ENCODE measurements at places on chromosomes 6 and 20. TPM values are rescaled to one million over a fixed set of nuclear protein-coding genes. Genes with fewer than 3 reads are reported as not detected.

Gene TSPO2
- not detected for total RNA-seq

Gene RIPPLY2
- not detected for total RNA-seq

Gene TOX2
- 5.0 TPM for total RNA-seq

Gene TFB1M
- 9.0 TPM for total RNA-seq

Gene PI16
- total RNA-seq = not detected

Gene SLC52A3
- not detected for total RNA-seq

Gene HRH3
- total RNA-seq = not detected

Gene MAK
- not detected for total RNA-seq

Gene ABHD16B
- total RNA-seq = not detected

Gene LRRC1
- 1.3 TPM for total RNA-seq

Gene LRRN4
- total RNA-seq = not detected

Gene WFDC11
- total RNA-seq = not detected

Gene ADGB
- total RNA-seq = not detected

Gene PRDM13
- total RNA-seq = not detected

Gene HTR1E
- total RNA-seq = not detected

Gene DZANK1
- total RNA-seq = 1.8 TPM

Gene PDCD2
- total RNA-seq = 75.6 TPM

Gene MLN
- total RNA-seq = not detected

Gene PPDPF
- total RNA-seq = 118 TPM

Gene WASF1
- 12.8 TPM for total RNA-seq

Gene TTBK1
- not detected for total RNA-seq

Gene SRMS
- not detected for total RNA-seq

Gene EFCAB8
- not detected for total RNA-seq

Gene ADGRF5
- total RNA-seq = 3.8 TPM

Gene OTOR
- not detected for total RNA-seq

Gene SAMD3
- total RNA-seq = not detected

Gene LY86
- total RNA-seq = not detected

Gene SNX21
- total RNA-seq = 101 TPM

Gene PI3
- not detected for total RNA-seq

Gene NT5E
- 37.0 TPM for total RNA-seq
